HAP-1 (cell line): ENCODE measurements at places on chromosomes 4 and X.

- no peak for DNase-seq
Measured at GRCh38 chr4:42144028-42144427, 8.4 kb downstream of the BEND4 start.

DNA sequence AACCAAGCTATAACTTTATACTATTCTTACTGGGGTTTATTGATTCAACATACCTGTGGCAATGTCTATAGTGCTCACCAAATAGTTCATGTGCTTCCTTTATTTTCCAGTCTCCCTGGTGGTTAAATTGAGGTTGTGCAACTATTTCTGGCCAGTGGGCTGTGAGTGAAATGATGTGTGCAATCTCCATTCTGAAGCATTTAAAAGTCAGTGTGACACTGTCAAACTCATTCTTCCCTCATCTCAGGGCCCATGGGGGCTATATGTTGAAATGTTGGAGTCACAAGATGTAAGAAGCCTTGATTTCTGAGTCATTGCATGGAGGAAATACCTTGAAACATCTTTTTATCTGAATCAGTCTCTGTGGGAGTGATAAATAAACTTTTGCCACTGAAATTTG is 414.3 kb upstream of the RPS6KA3 start:
- no peak for DNase-seq

DNA sequence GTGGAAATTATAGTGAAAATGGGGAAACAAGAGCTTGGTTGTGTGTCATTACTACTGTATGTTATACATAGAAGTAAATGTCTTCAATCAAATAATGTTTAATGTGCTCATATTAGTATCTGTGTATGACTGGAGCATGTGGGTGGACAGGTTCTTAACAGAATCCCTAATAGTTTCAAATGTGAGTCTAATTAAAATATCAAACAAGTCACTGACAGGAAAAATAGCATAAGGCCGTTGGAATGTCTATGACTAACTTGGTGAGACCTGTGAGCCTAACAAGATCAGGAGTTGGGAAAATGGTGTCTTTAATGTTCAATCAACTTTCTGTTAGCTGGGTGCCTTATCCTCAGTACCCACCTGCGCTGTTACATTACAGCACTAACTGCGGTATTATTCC is 6.2 kb upstream of the CXCL3 start:
- no peak for DNase-seq

GRCh38 chr4:123587983-123588494 is 191.4 kb downstream of the SPRY1 start:
- no peak for DNase-seq

- DNase-seq = no peak
Measured at GRCh38 chrX:40085714-40086113, 12.0 kb downstream of the BCOR start.

GRCh38 chrX:17082831-17083230 is 136.4 kb downstream of the REPS2 start:
- DNase-seq = peak; percentile 37

- DNase-seq = no peak
Measured at GRCh38 chr4:112793033-112793432, 156.1 kb downstream of the LARP7 start.

- DNase-seq = no peak
Measured at GRCh38 chr4:38233727-38234480, 273.7 kb downstream of the PTTG2 start.

GRCh38 chrX:55663584-55663983 is 40.4 kb downstream of the FOXR2 start:
- DNase-seq = no peak

DNA sequence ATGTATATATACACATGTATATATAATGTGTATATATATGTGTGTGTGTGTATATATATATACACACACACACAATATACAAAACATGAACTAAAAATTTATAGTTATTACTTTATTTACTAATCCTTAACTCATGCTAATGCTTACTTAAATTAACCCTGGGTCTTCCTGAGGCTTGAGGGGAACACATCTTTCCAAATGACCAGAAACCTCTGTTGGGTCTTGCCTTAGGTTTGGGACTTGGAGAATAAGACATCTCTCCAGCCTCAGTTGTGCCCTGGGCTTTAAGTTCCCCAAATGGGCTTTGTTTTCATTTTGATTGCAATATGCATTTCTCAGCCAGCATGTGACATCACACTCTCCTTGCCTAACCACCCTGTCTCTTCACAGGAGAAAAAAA is 7.7 kb downstream of the GEMIN8 start:
- no peak for DNase-seq

GRCh38 chrX:135421932-135422809 is at the start of gene SMIM10L2A:
TSS of gene SMIM10L2A (plus strand) at chrX:135421944. CDS start at chrX:135422132, 188 bp downstream.
- DNase-seq = no peak

- DNase-seq = no peak
Measured at GRCh38 chr4:125728568-125728967, 413.8 kb downstream of the FAT4 start.

DNA sequence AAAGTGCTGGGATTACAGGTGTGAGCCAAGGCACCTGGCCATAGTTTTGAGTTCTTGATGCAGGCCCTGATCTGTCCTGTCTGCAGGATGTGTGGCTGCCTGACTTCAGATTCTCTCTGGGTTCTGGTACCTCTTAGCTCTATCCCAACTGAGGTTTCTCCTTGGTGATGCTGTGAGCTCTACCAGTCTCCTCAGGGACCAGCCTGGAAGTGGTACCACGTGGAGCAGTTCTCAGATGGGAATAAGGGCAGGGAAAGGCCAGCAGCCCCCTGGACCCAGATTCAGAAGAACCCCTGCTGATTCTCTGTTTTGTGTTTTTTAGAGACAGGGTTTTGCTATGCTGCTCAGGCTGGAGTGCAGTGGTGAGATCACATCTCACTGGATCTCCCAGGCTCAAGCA is 85.0 kb upstream of the HELT start:
- DNase-seq = no peak

DNA sequence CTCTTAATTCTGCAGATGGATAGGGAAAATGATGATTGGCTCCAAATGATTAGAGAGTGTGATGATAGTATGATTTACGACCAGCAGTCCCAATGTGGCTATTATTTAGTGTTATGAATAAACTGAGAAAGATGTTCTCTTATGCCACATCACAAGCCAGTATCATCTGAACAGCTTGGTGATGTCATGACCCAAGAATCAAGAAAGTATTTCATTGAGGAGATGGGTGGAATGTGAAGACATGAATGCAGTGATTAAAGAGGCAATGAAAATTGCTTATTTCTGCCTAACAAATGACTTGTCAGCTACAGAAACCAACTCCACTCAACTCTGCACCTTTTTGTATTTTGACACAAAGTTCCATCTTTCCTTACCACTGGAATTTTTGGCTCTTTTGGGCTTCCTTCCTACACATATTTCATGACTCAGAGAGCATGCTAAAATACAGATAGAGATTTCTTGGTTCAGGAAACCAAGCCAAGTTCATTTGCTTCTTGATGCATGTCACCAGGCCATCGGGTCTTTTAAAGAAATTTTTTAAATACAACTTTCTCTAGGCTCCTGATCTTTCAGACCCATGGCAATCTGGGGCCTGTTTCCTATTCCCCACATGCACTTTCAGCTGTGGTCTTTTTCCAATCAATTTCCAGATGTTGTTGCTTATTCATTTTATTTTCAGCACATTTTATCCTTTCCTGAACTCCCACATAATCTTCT is 174.2 kb downstream of the HHIP start:
- DNase-seq = no peak

DNA sequence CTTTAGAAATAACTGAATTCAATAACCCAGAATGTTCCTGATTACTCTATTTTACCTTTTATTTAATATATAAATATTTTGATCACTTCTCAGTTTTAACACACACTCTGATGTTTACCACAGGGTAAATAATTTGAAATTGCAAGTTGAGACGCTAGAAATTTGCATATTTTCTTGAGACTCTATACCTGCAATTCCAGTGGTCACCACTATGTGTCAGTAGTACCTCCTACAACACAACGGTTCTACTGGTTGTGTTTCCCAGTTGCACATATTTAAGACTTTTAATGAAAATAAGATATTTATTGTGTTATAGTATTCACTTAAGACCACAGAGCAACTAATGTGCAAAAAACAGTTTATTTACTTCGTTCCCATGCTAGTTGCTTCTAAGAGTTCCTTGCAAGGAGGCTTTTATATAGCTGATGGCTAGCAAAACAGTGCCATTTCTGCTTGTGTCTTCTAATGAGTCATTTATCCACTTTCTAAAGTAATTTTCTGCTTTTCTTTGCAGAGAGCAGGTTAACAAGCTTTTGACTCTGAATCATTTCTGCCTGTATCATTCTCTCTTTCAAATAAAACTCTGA is 98.9 kb upstream of the PDLIM3 start:
- DNase-seq = no peak

DNA sequence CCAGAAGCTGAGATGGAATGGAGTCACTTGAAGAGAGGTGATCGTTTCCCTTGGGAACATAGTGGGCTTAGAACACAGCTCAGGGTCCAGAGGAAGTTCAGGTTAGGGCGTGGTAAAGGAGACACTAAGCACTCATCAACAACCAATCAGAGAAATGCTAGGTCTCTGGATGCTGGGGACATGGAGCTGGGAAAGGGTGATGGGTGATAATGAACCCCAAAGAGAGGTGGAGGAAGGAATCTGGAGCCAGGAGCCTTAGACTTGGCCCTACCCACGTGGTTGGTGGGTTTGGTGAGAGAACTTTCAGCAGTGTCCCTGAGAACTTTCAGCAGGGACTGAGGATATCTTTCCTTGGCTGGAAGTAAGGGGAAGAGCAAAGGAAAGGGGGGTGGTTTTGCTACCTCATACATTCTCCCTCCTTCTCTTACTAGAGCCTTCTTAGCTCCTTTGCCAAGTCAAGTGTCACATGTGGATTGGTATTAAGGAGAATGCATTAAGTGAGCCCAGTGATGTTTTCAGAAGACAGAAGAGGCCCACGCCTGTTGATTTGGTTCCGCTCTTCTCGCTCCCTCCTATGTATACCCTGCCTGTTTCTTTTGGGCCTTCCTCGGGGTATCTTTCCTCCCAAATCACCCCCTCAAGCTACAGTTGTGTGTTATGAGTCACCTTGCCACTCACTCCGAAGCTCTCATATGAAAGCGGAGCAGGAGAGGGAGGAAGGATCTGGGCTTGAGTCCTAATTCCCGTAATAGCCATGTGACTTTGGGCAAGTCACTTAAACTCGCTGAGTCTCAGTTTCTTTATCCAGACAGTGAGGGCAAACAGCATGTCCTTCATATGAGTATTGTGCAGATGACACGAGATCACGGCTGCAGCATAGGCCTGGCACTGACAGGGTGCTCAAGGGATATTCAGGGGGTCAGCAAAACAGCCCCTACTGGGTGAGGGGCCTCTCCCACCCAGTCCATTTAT is 63.1 kb downstream of the TSC22D3 start:
- no peak for DNase-seq

DNA sequence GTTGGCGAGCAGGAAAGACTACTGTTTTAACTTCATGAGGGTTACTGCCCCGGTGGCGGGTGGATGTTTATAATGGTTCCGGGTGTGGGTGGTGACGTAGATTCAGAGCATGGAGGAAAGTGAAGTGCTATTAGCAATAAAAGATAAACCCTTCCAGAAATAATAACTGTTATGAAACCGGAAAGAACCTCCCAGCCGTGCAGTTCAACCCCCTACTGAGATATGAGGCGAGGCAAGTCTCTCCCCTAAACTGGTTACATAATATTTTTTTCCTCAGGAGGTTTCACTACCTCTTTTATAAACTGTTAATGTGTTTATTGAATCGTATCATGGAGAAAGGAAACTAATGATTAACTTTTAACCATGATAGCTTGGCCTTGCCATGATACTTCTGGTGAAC is 33.9 kb upstream of the STIM2 start:
- no peak for DNase-seq
